ENCODE measurements at places on chromosomes 16 and 17.

DNA sequence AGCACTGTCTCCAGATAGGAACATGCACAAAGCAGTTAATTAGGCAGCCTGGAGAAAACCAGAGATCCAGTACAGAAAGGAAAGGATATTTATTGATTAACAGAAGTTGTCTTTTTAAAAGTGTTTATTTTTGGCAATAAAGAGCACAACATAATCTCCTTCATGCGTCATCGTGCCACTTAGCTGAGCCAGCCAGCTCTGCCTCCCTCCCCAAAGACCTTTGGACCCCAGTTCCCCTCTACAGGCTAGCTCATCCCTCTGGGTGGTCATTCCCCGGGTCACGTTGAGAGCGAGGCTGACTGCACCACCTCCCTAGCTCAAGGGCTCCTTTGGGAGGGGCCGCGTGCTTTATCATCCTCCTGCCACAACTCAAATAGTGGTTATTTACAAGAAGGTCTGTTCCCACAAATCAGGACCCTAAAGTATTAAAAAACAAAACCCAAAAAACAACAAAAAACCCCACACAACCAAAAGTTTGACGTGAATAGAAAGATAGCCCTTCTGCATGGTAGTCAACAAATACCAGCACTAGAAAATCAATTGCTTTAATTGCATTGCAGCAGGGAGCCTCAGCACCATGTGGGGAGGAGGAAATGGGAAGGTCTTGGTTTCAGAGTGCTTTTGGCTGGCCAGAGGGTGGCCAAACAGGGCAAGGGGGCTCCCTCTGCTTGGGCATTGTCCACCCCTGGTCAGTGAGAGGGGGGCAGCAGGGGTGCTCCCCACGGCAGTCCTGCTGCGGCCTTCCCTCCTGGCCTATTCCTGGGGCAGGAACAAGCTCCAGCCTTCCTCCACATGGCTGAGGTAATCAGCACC lies 9.6 kb downstream of the POLR2C start:
- no peak for DNase-seq

- DNase-seq: no peak
These were observed 27.4 kb upstream of the LYRM9 start for GRCh38 chr17:27920569-27920968.

GRCh38 chr16:73565263-73565662 lies 517.3 kb upstream of the ZFHX3 start:
- no peak for DNase-seq

DNA sequence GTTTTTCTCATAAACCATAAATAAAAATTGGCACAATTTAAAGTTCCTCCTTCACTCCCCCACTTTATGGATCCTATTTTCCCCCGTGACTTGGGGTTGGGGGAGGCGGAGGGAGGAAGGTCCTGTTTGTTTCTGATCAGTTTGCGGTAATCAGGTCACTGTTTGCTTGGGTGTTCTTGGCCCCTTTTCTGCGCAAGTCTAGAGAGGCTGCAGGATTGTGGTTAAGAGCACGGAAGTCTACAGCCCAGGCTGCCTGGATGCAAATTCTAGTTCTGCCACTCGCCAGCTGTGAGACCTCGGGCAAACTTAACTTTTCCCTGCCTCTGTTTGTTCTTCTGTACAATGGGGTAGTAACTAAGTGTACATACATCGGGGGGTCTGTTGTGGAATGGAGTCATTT lies 12.1 kb downstream of the ATP2C2 start:
- no peak for DNase-seq

GRCh38 chr17:36203335-36203734 lies 6.8 kb upstream of the CCL3L1 start:
- no peak for DNase-seq

- no peak for DNase-seq
These were observed 35.8 kb downstream of the N4BP1 start for GRCh38 chr16:48574140-48574539.

DNA sequence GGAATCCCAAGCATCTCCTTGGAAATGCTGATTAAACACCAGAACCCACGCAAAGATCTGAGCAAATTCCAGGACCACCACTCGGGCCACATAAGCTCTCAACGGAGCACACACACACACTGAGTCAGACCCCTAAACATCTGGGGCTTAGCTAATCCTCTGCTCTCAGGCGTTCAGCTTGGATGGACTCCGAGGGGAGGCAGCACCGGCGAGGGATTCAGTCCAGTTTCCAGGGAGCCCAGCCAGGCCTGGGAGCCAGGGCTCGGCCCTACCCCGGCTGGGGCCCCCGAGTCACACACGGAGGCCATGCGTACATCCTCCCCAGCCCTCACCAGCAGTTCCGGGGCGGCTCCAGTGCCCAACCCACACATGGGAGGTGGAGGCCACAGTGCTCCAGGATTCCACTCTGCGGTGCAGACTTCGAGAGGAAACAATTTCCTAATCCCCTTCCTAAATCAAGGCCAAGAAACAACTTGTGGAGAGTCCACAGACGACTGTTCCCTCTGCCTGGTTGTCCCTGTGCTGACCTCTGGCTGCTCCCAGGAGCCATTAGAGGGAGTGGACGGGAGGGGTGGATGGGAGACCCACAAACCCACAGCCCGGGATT lies 70.5 kb downstream of the GAS7 start:
- no peak for DNase-seq

GRCh38 chr16:3030222-3031212 lies 6.2 kb downstream of the BICDL2 start:
- DNase-seq: no peak

GRCh38 chr17:10931133-10931532 lies 93.2 kb upstream of the PIRT start:
- no peak for DNase-seq

DNA sequence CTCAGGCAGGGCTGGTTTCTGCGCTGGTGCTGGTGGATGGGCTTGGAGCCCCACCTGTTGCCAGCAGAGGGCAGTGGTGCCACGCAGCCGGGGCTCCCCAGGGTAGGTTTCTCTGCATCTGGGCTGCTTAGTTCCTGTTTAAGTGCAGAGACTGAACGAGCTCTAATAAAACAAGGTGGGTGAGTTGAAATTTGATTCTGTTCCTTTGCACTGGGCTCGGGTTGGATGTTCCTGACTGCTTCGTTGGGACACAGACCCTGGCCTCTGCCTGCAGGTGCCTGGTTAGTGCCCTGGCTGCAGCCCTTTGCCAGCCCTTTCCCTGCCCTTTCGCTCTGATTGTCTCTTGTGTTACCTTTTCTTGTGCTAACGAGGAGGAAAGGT lies 30.0 kb downstream of the TBCD start:
- peak; percentile 75 for DNase-seq

- DNase-seq: peak; percentile 14
These were observed 14.4 kb upstream of the ALDH3A1 start for GRCh38 chr17:19762515-19762961.

GRCh38 chr16:67082891-67083290 lies 26.9 kb upstream of the PHAF1 start:
- no peak for DNase-seq

DNA sequence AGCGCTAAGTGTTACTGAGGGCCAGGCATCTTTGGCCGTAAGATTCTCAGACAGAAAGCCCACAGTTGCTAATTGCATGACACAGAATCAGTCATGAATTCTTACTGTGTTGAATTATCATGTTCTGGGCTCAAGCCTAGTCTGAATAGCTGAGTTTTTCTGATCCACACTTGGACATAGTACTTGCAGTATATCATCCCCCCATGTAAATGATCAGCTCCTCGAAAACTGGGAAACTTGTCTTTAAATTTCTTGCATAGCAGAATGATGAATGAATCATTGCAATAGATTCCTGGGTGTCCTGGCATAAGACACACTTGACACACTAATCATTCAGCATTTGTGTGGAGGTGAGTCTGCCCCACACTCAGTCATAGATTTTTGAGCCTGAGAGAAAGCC lies 2.2 kb downstream of the MLYCD start:
- DNase-seq: no peak

DNA sequence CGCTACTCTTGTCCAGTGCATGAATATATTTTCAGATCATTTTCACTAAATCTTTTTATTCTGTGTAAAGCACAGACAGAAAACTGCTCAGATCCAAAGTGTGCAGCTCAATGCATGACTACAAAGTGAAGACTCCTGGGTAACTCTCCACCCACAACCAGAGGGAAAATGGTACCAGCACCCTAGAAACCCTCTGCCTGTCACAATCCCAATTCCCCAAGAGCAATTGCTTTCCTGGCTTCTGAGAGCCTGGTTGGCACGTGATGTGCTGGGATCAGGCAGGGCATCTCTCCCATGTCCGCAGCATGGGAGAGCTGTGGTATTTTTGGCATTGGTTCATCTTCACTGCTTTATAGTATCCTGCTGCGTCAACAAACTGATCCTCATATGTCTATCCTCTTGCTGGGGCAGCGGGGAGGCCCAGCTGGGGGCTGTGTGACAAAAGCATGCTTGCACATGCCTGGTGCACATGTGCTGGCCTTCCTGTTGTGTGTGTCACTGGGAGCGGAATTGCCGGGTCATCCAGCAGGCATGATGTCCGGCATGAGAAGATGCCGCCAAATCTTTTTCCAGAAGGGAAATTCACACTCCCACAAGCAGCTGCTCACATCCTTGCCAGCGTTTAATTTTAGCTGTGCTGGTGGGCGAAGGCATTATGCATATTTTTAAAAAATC lies 278.9 kb upstream of the FOXF1 start:
- no peak for DNase-seq

- no peak for DNase-seq
These were observed 9.1 kb upstream of the METTL9 start for GRCh38 chr16:21590287-21590686.

GRCh38 chr16:51951668-51952298 lies 595.2 kb downstream of the TOX3 start:
- DNase-seq: no peak

DNA sequence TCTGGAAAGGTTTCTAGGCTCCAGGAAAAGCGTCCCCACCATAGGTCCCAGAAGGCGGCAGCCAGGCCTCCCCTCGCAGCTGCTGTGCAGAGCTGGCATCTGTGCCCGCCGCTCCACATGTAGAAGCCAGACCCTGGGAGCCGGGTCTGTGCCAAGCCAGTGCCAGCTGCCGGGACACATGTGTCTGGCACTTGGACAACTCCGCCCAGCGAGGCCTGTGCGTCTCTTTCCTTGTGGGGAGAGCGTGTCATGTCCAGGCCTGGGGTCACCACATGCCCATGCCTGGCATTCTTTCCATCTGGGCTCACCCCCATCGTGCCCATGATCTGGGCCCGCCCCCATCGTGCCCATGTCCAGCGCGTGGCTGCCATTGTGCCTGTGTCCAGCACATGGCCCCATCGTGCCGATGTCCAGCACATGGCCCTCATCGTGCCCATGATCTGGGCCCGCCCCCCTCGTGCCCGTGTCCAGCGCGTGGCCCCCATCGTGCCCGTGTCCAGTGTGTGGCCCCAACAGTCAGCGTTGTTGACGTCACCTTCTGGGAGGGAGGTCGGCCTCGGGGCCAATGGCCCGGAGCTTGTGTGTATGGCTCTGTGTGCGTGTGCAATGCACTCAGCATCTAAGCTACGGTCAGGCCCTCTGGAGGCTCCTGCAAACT lies 13.3 kb upstream of the ACSF3 start:
- no peak for DNase-seq

DNA sequence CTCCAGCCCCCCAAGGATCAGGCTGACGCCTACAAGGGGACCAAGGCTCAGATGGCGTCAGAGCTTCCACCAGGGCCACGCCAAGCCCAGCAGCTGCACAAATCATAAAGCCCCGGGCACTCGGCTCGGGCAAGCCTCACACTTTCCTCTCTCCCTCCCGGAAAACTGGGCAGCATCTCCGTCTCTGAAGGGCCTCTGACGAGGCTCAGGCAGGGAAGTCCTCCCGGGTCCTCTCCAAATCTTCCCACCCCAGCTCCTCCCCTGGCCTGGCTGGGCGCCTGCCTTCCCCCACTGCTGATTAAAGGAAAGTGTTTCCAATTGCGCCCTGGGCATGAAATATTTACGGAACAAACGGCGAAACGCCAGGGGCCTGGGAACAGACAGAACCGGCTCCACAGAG lies 38.5 kb downstream of the PIEZO1 start:
- DNase-seq: no peak

- DNase-seq: peak; percentile 73
These were observed 1.3 kb downstream of the C16orf86 start for GRCh38 chr16:67667817-67668494.

- no peak for DNase-seq
These were observed 271.1 kb upstream of the CCL2 start for GRCh38 chr17:33983824-33984574.

DNA sequence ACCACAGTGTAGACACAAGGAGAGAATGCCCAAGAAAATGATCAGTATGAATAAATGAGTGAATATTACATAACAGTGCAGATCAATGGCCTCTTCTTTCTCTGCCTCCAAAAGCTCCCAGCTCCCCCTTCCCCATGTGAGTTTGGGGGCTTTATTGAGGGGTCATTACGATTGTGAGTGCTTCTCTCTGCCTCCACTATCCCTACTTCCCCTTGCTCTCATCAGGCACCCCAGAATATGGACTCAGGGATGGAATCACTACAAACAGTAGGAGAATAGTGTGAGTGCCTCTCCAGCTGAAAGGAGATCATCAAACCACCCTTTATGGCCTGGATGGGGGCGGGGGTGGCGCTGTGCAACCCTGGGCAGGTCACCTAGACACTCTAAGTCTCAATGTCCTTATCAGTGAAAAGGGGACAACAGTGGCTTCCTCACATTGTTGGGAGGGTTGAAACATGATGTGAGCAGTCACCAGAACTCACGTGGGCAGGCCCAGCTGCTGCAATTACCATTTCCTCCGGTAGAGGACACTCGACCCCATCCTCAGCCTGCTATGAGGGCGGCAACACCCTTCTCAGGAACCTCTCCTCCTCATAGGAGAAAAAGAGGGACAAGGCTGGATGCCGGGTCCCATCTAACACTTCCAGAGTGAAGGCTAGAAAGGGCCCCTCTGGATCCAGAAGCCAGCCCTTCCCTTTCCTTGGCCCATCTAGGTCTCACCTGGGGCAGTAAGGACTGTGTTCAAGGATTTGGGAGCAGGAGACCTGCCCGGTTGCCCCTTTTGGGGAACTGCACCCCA lies 2.1 kb upstream of the EPOP start:
- peak; percentile 76 for DNase-seq

DNA sequence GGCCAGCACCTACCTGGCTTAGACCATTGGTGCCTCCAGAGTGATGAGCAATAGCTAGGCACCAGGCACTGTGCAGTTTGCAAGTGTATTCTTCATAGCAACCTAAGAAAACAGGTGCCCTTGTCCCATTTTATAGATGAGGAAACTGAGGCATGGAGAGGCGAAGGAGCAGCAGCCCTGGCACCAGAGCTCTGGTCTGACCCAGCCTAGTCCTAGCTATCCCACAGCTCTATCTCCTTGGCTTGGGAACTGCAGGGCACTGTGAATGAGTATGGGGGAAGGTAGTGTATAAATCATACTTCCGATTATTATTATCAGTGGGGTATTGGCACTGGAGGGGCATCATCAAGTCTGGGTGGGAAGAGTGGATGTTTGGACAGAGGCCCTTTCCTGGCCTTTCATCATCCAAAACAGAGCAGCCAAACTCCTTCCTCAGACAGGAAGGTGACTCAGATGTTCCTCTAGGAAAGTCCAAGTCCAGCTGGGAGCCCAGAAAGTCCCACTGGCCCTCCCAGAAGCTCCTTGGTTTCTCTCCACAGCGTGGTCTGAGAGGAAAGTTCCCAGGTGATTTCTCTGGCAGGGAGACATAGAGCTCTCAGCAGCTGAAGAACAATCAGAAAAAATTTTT lies 32.0 kb upstream of the PLLP start:
- no peak for DNase-seq
